ENCODE measurements at places on chromosomes 12 and 14. TPM values are rescaled to one million over a fixed set of nuclear protein-coding genes. Genes with fewer than 3 reads are reported as not detected.
A peak's percentile ranks its signal among the peaks of the same experiment; 100 is the strongest.

The FOXN4 gene
- 0.05 TPM for polyA plus RNA-seq

The ZBTB1 gene
- 28.3 TPM for polyA plus RNA-seq

The ESPL1 gene
- 0.40 TPM for polyA plus RNA-seq

The PLCZ1 gene
- polyA plus RNA-seq = not detected

GRCh38 chr14:100994082-100994481 lies 90.6 kb upstream of the RTL1 start:
- no peaks in the 10 kb centered on the region for H3K27me3 ChIP-seq
- H3K27ac ChIP-seq = no peak overlapping the region
- H3K36me3 ChIP-seq = no peaks in the 10 kb centered on the region
- no peak for DNase-seq

GRCh38 chr12:105175397-105175990 lies 60.5 kb downstream of the APPL2 start:
- no peak for DNase-seq
- H3K27me3 ChIP-seq = no peaks in the 10 kb centered on the region
- no peaks in the 10 kb centered on the region for H3K4me1 ChIP-seq

GRCh38 chr14:93101181-93101580 lies 14.5 kb downstream of the ITPK1 start:
- no peak overlapping the region for H3K27ac ChIP-seq
- H3K36me3 ChIP-seq = no peaks in the 10 kb centered on the region

- no peak for DNase-seq
- H3K36me3 ChIP-seq = no peaks in the 10 kb centered on the region
- no peaks in the 10 kb centered on the region for H3K4me1 ChIP-seq
- H3K27me3 ChIP-seq = no peaks in the 10 kb centered on the region
Observed at GRCh38 chr12:82855872-82856271, 169.2 kb downstream of the TMTC2 start.

DNA sequence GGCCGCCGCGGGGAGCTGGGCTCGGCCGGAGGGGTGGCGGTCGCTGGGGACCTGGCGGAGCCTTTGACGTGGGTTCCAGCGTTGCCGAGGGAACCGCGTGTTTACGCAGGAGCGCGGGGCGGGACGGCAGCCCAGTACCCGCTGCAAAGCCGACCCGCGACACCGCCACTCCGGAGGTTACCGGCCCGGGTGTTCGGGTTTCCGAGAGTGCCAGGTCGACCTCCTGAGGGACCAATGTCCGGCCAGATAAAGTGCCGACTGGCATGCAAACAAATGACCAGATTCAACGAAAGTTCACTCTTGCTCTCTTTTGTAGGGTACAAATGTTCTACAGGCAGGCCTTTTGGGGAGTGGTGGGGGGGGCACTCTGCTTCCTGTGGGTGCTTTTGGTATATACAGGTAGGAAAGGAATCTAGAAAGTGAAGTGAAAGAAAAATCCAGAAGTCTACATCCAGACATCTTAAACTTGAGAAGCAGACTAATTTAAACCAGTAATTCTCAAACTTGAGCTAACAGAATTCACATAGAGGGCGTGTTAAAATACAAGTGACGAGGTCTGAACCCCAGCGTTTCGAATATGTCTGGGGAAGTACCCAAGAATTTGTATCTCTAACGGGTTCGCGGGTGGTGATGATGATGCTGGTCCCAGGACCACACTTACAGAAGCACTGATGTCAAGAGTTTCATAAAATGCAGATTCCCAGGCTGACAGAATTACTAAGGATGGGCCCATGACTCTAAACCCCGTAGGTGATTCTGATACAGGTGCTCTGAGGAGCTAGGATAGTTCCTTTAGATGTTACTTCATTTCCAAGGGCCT lies at the start of gene GPR135:
GPR135 (minus strand) TSS at position 65 of the 820 bp plus-strand sequence. CDS start 154 bp downstream, outside the sequence.
- peak within 1 kb of the TSS; percentile 61 for H3K4me3 ChIP-seq
- H3K36me3 ChIP-seq = no peaks in the 10 kb centered on the region
- DNase-seq = no peak

DNA sequence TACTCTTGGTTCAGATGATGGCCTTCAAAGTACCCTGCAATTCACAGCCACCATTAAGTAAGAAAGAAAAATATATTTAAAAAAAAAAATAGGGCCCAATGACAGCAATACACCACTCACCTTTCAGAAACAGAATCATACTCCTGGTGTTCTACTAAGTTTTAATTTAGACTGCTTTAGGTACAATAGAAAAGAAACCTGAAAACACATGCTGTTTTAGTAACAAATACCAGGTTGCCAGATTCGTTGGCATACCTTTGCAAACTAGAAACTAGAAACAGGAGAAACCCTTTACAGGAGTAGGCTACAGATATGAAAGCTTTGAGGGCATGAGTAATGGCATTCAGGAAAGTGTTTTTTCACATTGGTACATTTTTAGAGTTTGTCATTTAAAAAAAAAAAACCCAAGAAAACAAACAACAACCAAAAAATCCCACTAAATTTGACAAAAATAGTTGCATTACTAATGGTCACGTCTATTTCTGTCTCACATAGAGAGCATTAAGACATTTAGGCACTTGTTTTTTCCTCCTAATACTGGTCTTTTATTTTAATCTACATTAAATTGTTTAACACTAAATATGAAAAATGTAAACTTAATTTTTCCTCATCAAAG lies 4.0 kb downstream of the SIX1 start:
- H3K27me3 ChIP-seq = peaks cover 8% of the 10 kb centered on the region
- no peak for DNase-seq
- peaks cover 9% of the 10 kb centered on the region for H3K4me1 ChIP-seq

DNA sequence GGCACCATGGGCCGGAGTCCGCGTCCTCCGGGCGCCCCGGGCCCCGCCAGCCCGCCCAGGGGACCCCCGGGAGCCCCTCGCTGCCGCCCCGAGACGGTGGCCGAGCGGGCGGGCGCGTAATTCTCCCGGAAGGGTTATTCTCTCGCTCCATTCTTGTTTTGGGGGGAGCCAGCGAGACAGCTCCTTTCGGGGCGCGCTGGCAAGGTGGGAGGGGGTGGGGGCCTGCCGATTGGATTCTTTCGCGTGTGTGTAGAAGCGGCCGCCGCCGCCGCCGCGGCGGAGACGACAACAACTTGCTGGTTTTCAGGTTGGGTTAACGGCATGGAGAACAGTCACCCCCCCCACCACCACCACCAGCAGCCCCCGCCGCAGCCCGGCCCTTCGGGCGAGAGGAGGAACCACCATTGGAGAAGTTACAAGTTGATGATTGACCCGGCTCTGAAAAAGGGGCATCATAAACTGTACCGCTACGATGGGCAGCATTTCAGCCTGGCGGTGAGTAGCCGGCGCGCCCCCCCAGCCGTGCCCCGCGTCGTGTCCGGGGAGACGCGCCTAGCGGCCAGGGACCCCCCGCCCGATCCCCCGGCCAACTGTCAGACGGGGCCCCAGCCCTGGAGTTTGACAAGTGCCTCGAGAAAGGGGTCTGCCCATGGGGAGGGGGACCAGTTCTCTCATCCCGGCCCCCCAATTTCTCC lies 755 bp downstream of the SETD1B start:
- H3K27ac ChIP-seq = peak overlapping the region; percentile 100
- no peaks in the 10 kb centered on the region for H3K36me3 ChIP-seq
- H3K4me3 ChIP-seq = peak overlapping the region; percentile 77

GRCh38 chr12:45666816-45667215 lies 62.7 kb upstream of the ARID2 start:
- no peaks in the 10 kb centered on the region for H3K4me1 ChIP-seq
- DNase-seq = no peak
- H3K27ac ChIP-seq = no peak overlapping the region
- H3K4me3 ChIP-seq = no peak overlapping the region
- no peaks in the 10 kb centered on the region for H3K36me3 ChIP-seq

DNA sequence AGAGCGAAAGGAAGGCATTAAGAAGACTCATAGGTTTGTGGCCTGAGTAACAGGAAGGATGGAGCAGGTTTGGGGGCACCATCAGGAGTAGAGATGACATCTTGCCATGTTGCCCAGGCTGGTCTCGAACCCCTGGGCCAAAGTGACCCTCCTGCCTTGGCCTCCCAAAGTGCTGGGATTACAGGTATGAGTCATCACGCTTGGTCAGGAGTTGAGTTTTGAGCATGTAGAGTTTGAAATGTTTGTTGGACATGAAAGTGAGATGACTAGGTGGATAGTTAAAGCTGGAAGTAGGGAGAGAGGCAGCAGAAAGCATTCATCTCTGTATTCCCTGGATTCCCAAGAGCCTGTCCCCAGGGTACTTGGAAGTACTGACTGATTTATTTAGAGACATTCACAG lies 112.6 kb downstream of the ERC1 start:
- no peak overlapping the region for H3K4me3 ChIP-seq
- H3K27me3 ChIP-seq = no peaks in the 10 kb centered on the region
- DNase-seq = no peak
- H3K36me3 ChIP-seq = no peaks in the 10 kb centered on the region

- no peak for DNase-seq
- no peak overlapping the region for H3K27ac ChIP-seq
- H3K4me1 ChIP-seq = peaks cover 5% of the 10 kb centered on the region
Observed at GRCh38 chr12:56670836-56671235, 17.2 kb downstream of the PTGES3 start.

GRCh38 chr12:59843260-59843843 lies 247.5 kb downstream of the SLC16A7 start:
- no peaks in the 10 kb centered on the region for H3K36me3 ChIP-seq
- no peak overlapping the region for H3K4me3 ChIP-seq
- no peak for DNase-seq
- H3K4me1 ChIP-seq = no peaks in the 10 kb centered on the region
- no peaks in the 10 kb centered on the region for H3K27me3 ChIP-seq
